Activated T-helper 1 cell treated with anti-CD3 and anti-CD28 coated beads, Interleukin-12 subunit alpha, Interleukin-12 subunit beta, Interleukin-2, Interleukin-4 antibody, amounts not matched to agents 30 ng/mL and 10 ng/mL and 1 ng/mL, durations not matched to agents 14 hours and 24 hours and 36 hours (primary cell): ENCODE measurements at places on chromosomes 4 and X. TPM values are rescaled to one million over a fixed set of nuclear protein-coding genes. Genes with fewer than 3 reads are reported as not detected.

PPP4R3C gene
- not detected in 2 replicates for total RNA-seq

CCDC160 gene
- not detected in 2 replicates for total RNA-seq

C4orf50 gene
- 0.52 and 0.54 TPM in 2 replicates for total RNA-seq

FAM3A gene
- 35.9 and 40.1 TPM in 2 replicates for total RNA-seq

MTCP1 gene
- total RNA-seq, result 9.1 and 12.7 TPM in 2 replicates

GPR82 gene
- total RNA-seq, result 0.08 and 0.49 TPM in 2 replicates

- DNase-seq, result no peak
Observed at GRCh38 chr4:89898304-89898716, 3.7 kb downstream of the MMRN1 start.

DNA sequence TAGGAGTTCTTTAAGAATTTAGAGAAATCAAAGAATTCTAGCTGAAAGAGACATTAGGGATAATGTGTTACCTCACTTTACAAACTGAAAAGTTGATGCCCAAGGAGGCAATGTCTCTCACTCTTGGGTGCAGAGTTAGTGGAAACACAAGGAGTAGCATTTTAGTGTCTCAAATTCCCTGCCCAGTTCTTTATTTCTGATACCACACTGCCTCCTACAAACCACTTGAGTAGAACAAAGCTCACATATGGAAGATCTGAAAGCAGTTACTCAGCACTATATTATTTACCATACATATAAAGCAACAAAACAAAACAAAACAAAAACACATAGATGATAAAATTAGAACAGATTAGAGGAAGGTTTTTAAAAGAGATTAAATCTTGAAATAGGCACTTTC lies 124.2 kb downstream of the REELD1 start:
- no peak for DNase-seq

DNA sequence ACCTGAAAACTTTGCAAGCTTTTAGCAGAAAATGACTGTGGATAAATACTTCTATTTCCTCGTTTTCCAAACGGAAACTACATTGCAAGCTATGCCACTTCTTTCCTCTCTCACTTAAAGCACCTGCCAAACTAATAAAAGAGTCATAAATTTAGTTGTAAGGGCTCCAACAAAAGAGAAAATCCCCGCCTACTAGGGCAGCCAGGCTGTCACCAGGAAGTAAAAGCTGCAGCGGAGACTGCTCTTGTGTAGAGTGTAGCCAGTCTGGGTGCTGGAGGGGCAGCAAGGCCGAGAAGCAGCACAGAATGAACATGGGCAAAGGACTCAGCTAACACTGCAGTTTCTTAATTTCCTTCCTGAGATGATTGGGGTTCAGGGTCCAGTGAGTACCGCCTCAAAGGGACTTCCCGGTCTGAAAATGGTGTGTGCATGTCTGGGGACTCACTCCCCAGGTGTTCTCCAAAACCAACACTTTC lies 89.3 kb upstream of the MAML3 start:
- no peak for DNase-seq

DNA sequence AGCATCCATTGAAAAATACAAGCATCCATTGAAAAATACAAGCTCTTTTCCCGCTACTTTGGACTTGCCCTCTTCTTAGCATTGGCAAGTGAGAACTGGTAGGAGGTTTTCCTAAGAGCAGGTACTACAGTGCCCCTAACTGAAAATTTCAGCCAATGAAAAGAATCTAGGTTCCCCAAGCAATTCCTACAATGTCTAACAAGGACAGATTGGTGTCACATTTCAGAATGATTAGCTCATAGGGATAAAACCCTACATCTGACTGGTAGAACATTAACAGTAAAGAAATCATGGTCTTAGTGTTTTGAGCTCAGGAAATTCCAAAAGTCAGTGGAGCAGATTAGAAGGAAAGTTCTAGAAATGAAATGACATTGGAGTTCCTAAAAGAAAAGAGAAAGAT lies 68.6 kb upstream of the QRFPR start:
- no peak for DNase-seq

- no peak for DNase-seq
Observed at GRCh38 chr4:147823130-147823529, 91.2 kb downstream of the ARHGAP10 start.

- DNase-seq, result no peak
Observed at GRCh38 chrX:65745427-65745826, 78.0 kb downstream of the MSN start.

DNA sequence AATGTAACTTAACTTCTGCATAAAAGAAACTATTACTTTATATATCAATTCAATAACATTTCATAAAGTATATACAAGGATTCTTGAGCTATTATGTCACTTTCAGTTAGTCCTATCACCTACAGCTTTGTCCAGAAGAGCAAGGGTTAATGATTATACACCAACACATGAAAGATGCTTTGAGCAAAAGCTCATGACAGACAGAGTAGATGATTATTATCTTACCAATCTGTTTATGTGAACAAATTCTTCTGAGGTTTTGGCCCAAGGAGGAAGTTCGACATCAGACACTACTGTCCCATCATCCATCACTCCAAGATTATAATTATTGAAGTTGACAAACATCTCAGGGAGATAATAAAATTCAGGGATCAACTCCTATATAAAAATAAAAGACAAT lies 166.7 kb upstream of the MAB21L2 start:
- no peak for DNase-seq

GRCh38 chr4:48255072-48255958 lies 14.3 kb downstream of the TEC start:
- no peak for DNase-seq

DNA sequence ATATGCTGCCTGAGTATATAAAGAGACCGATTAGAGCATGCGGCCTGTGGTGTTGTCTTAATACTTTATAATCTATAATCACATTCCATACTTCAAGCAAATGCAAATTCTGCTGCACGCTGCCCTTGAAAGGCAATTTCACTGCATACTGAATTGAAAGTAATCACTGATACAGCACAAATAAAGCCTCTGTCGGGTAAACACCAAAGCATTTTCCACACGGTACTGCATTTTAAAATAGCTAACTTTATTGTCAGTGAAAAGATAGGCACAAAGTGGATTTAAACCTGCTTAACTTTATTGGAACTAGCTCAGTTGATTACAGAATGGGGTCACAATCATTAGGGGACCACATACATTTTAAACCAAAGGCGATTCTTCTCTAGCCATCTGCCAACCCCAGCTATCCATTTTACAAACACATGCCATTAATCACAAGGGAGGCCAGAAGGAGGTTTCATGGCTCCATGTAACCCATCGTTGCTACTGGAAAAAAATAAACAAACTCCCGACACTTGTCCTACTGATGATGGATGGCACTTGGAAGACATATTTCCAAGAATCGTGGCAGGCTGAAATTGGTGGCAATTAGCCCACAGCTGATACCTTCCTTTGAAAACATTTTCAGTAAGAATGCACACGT lies 65.9 kb downstream of the AMOT start:
- no peak for DNase-seq

GRCh38 chr4:12120968-12121367 lies 692.3 kb upstream of the HS3ST1 start:
- DNase-seq, result no peak

- DNase-seq, result no peak
Observed at GRCh38 chr4:33162122-33162521, 2442.0 kb downstream of the PCDH7 start.

- DNase-seq, result no peak
Observed at GRCh38 chrX:11431786-11432185, 138.6 kb downstream of the AMELX start.
